ENCODE measurements at places on chromosomes 2 and 18. TPM values are rescaled to one million over a fixed set of nuclear protein-coding genes. Genes with fewer than 3 reads are reported as not detected.

FAM136A gene
- total RNA-seq, result 36.9 TPM

PSMA8 gene
- 0.91 TPM for total RNA-seq

MARCHF4 gene
- total RNA-seq, result not detected

DIPK1C gene
- total RNA-seq, result not detected

HRH4 gene
- total RNA-seq, result 0.17 TPM

AGXT gene
- not detected for total RNA-seq

CEP76 gene
- 12.1 TPM for total RNA-seq

ZNF638 gene
- total RNA-seq, result 87.2 TPM

NEURL3 gene
- total RNA-seq, result not detected

MAL gene
- 366 TPM for total RNA-seq

MYO7B gene
- total RNA-seq, result 1.2 TPM

All from activated naive CD4-positive, alpha-beta T cell treated with anti-CD3 and anti-CD28 coated beads, Interleukin-2, amount 10 ng/mL, durations not matched to agents 5 hours and 36 hours (primary cell).